Sigmoid colon (tissue), 7 donors: ENCODE measurements at places on chromosomes 2 and 18.

DNA sequence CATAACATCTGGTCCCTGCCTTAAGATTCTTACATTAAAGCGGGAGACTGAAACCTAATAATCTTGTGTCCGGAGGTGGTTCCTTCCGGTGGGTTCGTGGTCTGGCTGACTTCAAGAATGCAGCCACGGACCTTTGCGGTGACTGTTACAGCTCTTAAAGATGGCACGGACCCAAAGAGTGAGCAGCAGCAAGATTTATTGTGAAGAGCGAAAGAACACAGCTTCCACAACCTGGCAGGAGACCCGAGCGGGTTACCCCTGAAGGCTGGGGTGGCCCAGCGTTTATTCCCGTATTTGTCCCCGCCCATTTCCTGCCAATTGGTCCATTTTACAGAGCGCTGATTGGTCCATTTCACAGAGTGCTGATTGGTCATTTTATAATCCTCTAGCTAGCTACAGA lies 122.3 kb upstream of the SIX2 start:
- no peak for DNase-seq

GRCh38 chr2:165793779-165794535 lies at the start of gene GALNT3:
TSS of gene GALNT3 (minus strand) at chr2:165794247. CDS start at chr2:165770700, 23,547 bp downstream.
- DNase-seq, result peak; percentile 65

DNA sequence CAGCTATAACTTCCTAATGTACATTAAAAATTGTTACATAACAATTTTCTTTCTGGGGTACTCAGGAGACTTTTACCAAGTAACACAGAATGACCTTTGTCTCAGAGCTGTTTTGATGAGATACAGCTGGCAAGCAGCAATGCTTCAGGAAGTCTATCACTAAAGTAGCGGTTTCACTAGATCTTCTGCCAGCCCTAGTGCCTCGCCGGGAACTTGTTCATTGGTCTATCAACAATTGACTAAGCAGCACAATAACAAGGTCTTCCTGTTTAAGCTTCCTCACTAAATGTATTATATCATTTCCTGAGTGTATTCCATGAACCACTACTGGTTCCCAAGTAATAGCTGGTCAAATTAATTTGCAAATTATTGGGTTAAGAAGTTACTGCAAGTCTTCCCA lies 69.2 kb downstream of the TRIP12 start:
- DNase-seq, result no peak

DNA sequence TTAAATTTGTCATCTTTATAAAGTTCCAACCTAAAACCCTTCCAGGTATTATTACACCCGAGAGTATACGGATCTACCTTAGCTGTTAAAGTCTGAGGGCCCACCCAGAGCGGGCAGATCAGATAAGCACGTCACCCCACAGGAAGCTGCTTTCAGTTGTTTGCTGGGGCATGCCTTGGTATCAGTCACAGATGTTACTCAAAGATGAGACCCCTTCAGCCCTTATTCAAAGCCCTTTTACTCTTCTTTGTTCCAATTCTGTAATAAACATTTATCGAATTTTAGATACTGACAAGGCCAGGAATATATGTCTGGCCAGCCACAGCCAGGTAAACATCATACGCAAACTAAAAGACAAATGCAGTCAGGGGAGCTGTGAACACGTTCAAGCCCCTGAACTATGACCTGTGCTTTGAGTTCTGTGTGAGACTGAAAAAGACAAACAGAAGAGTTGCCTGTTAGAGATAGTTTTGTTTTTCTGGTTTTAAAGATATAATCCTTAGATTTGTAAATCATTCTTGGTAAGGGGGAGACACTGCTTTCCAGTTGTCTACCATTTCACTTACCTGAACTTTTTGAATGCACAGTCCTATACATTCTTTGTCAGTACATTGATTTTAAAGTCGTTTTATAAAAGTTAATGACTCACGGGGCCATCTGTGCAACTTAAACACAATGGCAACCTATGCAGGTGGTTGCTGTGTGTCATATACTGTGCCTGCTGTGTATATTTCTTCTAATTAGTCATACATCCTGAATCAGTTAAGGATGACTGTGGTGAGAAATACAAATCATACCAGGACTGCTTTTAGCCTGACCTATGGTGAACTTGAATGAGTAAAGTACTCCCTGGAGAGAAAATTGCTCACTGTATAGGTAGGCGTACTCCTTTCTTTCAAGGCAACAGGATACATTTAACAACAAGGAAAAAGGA lies 100.5 kb upstream of the ITPRID2 start:
- no peak for DNase-seq

GRCh38 chr2:166671235-166671634 lies 177.2 kb upstream of the SCN7A start:
- DNase-seq, result no peak

DNA sequence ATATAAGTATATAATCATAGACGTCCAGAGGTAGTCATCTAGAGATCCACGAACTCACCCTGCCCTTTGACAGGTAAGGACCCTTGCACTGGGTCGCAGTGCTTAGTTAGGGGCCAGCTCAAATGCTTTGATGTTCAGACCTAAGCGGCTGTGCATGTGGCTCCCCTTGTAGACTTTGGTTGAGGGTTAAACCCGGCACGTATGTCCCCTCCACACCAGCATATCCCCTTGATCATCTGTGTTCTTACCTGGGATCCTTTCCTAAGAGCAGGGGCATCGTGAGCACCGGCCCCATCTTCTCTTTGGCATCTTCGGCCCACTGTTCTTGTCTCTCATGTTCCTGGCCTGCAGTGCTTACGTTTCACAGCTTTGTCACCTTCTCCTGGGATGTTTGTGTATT lies 31.4 kb downstream of the GRHL1 start:
- DNase-seq, result no peak

DNA sequence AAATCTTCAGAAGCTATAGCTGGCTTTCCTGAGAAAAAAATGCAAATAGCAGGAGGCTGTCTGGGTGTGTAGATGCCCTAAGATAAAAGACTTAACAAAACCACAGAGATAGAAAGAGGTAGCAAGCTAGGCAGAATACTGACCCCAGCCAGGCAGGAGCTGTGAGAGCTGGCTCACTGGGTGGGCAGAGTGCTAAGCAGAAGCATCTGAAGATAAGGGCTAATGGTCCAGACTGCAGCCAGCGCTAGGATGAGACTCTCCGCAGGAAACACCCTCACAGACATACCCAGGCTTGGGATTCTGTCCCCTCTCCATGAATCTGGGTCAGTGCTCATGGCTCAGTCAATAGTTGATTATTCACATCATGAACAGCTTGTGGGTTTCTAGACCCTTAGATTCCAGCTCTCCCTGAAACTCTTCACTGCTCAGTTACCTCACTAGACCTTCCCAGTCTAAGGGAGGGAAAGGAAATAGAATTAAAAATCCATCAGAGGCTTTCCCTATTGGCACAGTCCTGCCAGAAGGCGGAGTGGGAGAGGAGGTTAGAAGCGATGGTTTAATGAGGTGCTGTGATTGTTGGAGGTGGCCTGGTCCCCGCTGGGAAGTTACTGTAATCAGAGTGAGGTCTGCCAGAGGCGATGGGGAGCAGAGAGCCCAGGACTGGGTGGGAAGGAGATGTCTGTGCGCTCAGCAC lies 21.4 kb upstream of the CCBE1 start:
- no peak for DNase-seq

GRCh38 chr2:26581266-26581990 lies 59.7 kb downstream of the CIB4 start:
- DNase-seq, result peak; percentile 53

- DNase-seq, result no peak
These were observed 81.8 kb upstream of the ADAM23 start for GRCh38 chr2:206361407-206362045.

GRCh38 chr2:120748310-120748709 lies 12.6 kb downstream of the GLI2 start:
- no peak for DNase-seq

DNA sequence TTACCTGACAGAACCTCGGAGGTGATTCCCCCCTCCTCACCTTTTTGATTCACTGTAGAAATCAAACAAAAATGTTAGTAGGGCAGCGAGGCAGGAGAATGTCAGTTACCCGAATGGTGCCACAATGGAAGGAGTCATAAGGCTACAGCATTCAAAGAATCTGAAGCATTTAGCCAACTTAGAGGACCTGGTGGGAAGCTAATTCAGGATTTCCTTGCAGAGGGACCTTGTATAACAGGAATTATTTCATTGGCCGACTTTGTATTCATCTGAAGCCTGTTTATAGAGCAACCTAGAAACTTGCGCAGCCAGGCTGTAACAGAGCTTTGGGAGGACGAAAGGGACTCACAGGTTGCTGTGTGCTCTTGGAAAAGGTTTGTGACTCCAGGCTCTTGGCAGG lies 129.1 kb upstream of the MMADHC start:
- DNase-seq, result no peak

GRCh38 chr2:15802657-15803542 lies 137.4 kb upstream of the MYCN start:
- no peak for DNase-seq

GRCh38 chr18:7233134-7233810 lies 2.4 kb downstream of the LRRC30 start:
- DNase-seq, result no peak

DNA sequence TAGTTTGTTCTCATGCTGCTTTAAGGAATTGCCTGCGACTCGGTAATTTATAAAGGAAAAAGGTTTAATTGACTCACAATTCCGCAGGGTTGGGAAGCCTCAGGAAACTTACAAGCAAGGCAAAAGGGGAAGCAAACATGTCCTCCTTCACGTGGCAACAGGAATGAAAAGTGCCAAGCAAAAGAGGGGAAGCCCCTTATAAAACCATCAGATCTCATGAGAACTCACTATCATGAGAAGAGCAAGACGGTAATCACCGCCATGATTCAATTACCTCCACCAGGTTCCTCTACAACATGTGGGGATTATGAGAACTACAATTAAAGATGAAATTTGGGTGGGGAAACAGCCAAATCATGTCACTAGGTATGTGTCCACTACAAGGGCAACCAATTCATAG lies 53.9 kb downstream of the MAP4K3 start:
- DNase-seq, result no peak

- DNase-seq, result no peak
These were observed 107.9 kb downstream of the KCNF1 start for GRCh38 chr2:11019614-11020013.

DNA sequence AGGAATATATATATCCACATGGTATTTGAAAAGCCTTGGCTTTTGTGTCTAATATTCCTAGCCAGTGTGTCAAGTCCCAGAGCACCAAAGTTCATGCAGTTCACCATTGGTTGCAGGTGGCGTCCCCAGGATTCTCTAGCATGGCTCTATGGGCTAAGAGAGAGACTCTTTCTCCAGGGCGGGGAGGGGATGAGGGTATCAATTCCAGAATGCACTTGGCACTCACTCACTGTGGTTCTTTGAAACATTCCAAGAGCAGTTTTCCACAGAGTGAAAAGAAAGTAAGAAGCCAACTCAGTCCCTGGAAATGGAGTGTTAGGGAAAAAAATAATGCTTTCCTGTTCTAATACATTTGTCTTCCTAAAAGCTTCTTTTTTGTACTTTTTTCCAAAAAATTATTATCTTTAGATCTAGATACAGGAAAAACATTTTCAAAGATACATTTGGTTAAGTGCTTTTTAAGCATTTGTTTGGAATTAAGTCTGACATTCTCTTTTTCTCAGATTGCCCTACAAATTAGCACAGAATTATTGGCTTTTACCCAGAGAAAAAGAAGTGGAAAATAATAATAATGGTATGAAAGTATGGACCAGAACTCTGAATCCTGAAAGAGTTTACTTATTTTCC lies 239.9 kb downstream of the PAX3 start:
- no peak for DNase-seq

DNA sequence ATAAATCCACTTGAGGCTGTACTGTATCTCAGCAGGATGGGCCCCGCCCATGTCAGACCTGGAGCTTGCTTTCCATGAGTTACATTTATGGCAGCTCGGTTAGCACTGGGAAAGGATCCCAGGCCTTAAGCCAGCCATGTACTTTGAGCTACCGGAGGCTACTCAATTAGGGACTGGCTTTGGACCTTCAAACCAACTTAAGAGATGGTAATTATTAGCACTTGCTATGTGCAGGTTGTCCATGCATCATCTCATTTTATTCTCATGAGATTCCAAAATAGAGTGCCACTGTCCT lies 64.4 kb downstream of the ACTR2 start:
- no peak for DNase-seq

- no peak for DNase-seq
These were observed 15.2 kb downstream of the MFSD2B start for GRCh38 chr2:24024996-24025663.

DNA sequence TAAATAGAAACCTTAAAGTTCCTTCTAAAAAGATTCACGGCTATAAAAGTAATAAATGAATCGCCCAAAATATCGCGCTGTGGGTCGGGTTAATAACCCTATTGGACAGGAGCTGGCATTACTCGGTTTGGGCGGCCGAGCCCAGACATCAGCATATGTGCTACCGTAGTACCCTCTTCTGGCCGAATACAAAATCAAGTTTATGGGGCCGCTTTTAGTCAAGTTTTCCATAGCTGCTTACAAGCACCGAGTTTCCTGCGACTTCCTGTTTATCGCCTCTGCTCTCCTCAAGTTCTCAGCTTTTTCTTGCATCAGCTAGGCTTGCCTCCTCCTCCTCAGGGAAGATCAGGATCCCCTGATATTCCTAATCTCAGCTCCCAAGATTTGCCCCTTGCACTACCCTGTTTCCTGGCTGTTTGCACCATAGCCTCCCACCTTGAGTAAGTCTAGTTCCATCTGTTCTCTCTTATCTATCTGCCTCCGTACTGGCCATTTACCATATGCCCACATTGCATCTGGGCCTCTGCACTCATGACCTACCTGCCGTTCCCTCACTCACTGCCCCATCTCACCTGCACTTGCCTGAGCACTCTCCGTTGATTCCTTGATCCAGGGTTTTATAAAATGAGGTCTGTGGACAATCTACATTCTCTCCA lies 56.1 kb downstream of the SLC35F5 start:
- DNase-seq, result no peak

- no peak for DNase-seq
These were observed 369.3 kb downstream of the ARHGAP15 start for GRCh38 chr2:143498496-143498895.

DNA sequence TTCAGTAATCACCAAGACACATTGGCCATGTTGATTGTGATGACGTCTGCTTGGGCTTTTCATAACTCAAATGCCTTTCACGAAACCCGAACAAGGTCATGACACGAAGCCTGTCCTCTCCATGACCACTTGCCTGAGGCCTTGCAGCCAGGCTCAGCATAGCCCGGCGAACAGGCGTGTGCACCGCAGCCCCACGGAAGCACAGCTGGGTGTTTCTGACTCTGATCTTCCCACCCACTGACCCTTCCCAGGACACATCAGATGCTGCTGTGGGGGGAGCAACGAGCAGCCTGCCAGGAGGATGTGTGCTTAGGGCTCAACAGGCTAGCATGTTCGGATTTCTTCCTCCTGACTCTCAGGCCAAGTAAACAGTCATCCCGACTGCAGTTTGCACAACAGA lies 369.4 kb upstream of the SALL3 start:
- DNase-seq, result no peak

DNA sequence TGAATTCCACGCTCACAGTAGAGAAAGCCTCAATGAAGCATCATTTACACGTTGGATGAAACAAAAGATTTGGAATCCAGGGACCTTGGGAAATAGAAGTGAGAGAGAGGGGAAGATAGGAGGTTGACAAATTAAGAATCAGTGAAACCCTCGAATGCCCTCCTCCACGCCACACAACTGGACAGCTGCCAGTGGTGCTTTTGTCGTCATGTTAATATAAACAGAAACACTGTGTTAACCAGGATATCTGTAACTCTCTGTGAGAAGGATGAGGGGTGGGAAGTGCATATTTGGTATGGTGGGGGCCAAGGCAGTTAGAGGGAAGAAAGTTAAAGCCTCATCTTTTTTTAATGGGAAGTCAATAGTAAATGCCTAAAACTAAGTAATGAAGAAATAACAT lies 108.7 kb downstream of the GFPT1 start:
- DNase-seq, result no peak
